ENCODE measurements at places on chromosomes 7 and 10.

DNA sequence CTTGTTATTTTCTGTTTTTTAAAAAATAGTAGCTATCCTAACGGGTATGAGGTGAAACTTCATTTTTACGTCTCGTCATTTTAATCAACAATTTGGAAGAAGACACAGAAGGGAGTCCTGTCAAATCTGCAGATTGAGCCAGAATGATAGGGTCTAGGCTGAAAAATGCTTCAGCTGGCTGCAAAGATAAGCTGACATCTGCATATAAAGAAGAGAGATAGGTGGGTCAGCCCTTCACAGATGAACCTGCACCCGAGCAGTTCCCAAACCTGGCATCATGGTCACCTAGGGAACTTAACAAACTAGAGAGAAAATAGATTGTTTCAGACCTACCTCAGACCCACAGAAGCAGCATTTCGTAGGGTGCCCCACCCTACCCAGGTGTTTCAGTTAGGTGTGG, 35.2 kb upstream of the BMPR1A start:
- DNase-seq = no peak

GRCh38 chr7:24133691-24134090, 150.3 kb upstream of the NPY start:
- DNase-seq = no peak

DNA sequence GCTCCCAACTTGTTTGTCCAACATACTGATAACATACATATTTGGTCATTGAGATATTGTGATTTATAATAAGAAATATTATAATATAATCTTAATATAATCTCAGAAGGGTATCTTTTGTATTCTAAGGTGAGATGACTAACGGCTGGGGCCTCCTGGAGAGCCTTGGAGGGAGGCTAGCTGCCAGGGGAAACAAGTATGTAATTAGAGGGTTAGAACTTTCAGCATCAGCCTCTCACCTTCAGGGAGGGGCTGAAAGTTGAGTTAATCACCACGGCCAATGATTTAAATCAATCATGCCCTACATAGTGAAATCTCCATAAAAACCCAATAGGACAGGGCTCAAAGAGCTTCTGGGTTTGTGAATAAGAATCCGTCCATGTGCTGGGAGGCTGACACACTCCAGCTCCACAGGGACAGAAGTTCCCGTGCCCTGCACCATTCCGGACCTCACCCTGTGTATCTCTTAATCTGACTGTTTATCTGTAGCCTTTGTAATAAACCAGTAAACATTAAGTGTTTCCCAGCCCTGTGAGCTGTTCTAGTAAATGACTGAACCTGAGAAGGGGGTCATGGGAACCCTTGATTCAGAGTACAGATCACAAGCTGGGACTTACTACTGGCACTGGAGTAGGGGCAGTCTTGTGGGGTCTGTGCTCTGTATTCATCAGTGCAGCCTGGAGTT, 86.3 kb upstream of the STEAP1B start:
- no peak for DNase-seq

DNA sequence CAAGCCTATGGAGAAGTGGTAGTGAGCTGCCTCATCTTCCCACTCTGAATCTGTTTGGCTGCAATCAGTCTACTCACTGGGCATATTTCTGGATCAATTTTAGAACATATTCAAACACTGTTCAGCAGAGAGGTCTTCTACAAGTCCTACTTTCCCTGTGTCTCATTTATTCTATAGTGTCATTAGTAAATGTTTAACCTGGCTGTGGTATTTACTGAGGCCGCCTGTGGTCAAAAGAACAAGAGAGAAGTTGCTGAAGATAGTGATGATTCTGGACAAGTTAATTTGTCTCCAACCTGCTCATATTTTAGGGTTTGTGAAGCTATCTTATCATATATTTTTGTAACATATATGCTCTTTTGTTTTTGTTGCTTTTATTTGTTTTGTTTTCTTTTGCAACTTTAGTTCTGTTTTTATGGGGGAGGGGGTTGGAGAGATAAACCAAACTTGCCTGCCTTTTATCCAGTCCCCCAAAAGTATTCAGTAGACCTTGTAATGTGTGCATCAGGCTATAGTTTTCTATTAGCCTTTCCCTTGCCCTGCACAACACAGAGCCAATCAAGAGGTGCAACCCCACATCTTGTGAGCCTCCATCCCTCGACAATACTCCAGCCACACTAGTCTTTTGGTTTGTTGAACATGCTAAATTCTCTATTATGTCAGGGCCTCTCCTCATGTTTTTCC, 362.8 kb upstream of the MBL2 start:
- no peak for DNase-seq

DNA sequence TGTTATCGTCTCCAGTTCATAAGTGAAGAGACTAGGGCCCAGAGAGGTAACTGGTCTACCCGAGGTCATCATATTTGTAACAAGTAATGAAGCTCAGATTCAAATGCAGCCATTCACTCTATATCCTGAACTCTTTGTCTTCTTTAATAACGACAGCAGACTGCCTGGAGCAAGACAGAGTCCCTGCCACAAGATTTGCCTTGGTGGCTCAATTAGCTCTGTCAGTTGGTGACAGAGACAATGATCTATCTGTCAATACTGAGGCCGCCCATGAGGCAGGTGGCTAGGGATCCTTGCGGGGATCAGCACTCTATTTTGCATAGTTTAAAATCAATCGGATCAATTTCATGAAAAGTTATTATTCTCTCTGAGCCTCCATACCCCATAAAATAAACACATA, 43.9 kb downstream of the SH3PXD2A start:
- DNase-seq = no peak

- DNase-seq = no peak
Observed at GRCh38 chr7:159116581-159117339, 27.9 kb downstream of the VIPR2 start.

- DNase-seq = no peak
Observed at GRCh38 chr10:130064783-130065182, 45.8 kb downstream of the C10orf143 start.

- no peak for DNase-seq
Observed at GRCh38 chr10:58706836-58707235, 194.2 kb downstream of the BICC1 start.

DNA sequence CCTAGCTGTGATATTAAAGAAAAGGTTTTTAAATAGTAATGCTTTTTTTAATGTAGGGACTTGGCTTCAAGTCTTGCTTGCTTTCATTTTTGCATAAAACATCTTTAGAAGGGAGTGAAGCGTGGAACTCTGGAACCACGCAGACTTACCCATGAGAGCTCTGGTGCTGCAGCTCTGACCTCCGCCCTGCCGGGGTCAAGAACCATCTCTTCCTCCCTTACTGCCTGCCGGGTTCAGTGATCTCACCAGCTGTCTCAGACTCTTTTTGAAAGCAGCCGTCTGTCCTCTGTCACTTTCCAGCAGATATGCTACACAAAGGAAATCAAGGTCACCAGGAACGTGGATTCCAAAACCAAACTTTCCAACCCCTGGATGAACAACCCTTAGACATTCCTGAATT, 353.8 kb downstream of the GPR37 start:
- DNase-seq = no peak

GRCh38 chr7:17677408-17677807, 262.9 kb downstream of the SNX13 start:
- no peak for DNase-seq

DNA sequence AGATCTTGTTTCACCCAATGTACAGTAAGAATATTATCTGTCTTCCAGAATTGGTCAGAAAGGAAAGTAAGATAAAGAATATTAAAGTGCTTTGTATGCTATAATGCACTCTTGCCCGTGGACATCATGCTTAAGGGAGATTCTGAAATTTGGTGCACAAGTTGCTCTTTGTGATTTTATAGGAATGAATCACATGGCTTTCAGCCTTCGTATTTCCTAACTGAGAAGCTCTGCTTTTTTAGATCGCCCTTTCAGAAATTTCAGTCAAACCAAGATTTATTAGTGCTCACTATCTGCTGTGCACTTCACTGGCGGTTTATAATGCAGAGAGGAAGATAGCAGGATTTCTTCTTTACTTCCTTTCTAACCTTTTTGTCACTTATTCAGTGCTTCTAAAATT, 1248.5 kb upstream of the LRRN3 start:
- no peak for DNase-seq
